ENCODE measurements at places on chromosomes 6 and 20. TPM values are rescaled to one million over a fixed set of nuclear protein-coding genes. Genes with fewer than 3 reads are reported as not detected.

The NRN1 gene
- 0.30 TPM for total RNA-seq

The CPXM1 gene
- total RNA-seq: 3.9 TPM

The RIPOR2 gene
- 0.42 TPM for total RNA-seq

The ULBP2 gene
- 13.7 TPM for total RNA-seq

The BMP7 gene
- total RNA-seq: not detected

The PRDM1 gene
- 8.0 TPM for total RNA-seq

The RCAN2 gene
- total RNA-seq: not detected

The COL21A1 gene
- total RNA-seq: 0.30 TPM

The NT5DC1 gene
- 9.9 TPM for total RNA-seq

The FAM83C gene
- total RNA-seq: not detected

The TRIM10 gene
- not detected for total RNA-seq
